ENCODE measurements at places on chromosomes 3 and 15.

DNA sequence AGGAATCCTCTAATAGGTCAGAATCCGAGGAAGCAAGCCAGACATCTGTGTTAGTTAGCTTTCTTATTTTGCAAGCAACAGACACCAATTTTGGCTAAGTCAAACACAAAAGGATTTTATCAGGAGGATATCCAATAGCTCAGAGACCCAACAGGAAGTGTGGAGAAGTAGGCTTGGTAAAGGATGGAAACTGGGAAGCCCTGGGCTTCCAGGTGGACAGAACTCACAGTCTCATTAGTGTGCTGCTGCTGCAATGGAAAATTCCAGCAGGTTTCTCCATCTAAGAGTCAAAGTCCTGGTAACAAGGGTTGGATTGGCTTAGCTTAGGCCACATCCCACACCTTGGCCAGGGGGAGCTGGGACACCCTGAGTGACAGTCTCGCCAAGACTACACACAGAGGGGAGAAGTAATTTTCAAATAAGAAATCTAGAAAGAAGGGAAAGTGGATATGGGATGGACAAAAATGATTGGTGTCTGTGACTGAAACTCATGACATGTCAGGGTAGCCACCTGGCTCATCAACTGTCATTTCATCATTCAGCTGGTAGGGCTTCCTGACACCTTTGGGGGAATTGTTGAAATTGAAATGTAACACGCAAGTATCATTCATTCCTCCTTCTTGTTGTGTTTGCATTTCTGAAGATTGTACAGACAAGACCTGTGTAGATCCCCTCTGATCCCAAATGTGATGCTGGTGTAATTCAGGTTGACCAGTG, 158.6 kb downstream of the THSD4 start:
- DNase-seq: no peak

DNA sequence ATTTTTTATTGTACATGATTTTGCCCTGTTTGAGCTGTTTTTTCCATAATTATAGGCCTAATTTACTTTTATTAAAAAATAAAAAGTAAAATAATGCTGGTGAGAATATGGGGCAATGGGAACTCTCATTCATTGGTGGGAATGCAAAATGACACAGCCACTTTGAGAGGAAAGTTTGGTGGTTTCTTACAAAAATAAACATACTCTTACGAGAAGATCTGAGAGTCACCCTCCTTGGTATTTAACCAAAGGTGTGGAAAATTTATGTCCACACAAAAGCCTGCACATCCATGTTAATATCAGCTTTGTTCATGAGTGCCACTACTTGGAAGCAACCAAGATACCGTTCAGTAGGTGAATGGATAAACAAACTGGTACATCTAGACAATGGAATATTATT, 9.8 kb downstream of the MUC13 start:
- no peak for DNase-seq

GRCh38 chr3:128367761-128368160, 98.9 kb downstream of the DNAJB8 start:
- DNase-seq: no peak

GRCh38 chr15:74019734-74020133, 25.2 kb downstream of the PML start:
- DNase-seq: no peak

- no peak for DNase-seq
Observed at GRCh38 chr15:68980786-68981185, 33.7 kb upstream of the NOX5 start.

- no peak for DNase-seq
Observed at GRCh38 chr3:117128872-117129271, 419.3 kb downstream of the TUSC7 start.

GRCh38 chr3:64067506-64068346, 44.4 kb upstream of the PSMD6 start:
- DNase-seq: peak; percentile 45

- no peak for DNase-seq
Observed at GRCh38 chr3:192817506-192817905, 90.2 kb upstream of the FGF12 start.

GRCh38 chr15:68272721-68273271, 4.7 kb upstream of the FEM1B start:
- no peak for DNase-seq

DNA sequence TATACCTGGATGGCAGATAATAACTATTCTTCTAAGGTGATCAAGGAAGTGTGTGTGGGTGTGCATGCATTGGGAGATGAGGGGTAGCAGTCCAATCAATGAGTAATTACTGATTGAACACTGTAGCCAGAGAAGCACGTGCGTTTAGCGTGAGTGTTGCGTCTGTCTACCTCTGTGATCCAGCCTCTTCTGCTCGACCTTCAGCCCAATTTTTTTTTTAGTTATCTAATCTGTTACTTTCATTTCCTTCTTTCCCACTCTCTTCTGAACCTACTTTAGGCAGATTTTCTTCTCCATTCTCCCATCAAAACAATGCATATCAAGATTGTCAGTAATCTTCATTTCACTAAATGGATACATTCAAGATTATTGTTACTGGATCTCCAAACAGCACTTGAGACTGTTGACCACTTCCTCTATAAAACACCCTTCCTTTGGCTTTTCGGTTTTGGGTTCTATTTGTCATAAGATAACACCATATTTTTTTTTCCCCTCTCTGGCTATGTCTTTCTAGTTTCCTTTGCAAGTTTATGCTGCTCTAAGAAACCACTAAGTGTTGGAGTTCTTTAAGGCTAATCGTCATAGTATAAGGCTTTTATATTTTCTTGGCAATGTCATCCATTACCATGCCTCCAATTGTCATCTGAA, 41.0 kb downstream of the MCTP2 start:
- DNase-seq: no peak

- no peak for DNase-seq
Observed at GRCh38 chr3:183808355-183808754, 17.0 kb downstream of the MAP6D1 start.

- DNase-seq: no peak
Observed at GRCh38 chr3:33430571-33430970, 9.6 kb downstream of the UBP1 start.

GRCh38 chr15:40743485-40743901, 11.6 kb downstream of the RMDN3 start:
- DNase-seq: no peak

- no peak for DNase-seq
Observed at GRCh38 chr3:197463279-197463678, 92.5 kb downstream of the BDH1 start.

DNA sequence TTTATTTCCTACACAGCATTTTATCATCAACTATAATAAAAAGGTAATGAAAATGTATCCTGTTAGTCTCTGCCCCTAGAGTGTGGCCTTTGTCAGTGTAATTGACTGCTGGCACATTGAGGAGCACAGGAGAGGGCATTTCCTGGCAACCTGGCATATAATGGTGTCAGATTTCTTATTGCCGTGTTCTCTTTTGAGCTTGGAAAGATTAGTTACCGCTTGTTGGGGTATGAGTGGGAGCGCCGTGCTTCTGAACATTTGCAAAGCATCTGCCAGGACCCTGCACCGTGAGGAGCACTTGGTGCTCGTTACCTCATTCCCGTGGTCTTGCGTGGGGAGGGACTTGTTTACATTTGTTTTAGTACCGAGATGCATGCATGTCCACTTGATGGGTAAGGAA, 124.4 kb downstream of the PTPRG start:
- no peak for DNase-seq

DNA sequence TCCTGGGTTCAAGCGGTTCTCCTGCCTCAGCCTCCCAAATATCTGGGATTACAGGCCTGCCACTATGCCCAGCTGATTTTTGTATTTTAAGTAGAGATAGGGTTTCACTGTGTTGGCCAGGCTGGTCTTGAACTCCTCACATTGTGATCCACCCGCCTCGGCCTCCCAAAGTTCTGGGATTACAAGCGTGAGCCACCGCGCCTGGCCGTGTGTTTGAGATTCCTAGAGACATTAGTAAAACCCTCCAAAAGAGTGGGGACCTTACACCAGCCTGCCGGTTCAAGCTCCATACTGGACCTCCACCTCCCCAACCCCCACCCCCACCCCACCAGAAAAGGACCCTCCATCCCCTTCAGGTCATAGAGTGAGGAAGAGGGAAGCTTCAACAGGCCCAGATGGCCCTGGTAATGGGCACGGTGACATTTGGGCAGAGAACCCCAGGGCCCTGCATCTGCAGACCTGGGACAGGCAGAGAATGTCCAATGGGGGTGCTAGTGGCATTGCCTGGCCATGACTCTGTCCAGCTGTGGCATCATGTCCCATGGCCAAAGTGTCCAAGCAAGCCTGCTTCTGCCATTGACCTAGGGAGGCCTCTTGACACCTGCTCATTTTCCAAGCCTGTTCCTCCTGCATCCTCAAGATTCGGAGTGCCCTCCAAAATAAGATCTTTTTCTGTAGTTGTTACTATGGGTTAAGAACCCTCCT, 108.9 kb upstream of the KLF13 start:
- no peak for DNase-seq

GRCh38 chr3:11558002-11558401, 85.7 kb downstream of the VGLL4 start:
- no peak for DNase-seq

GRCh38 chr3:4461468-4462090, 5.5 kb downstream of the SUMF1 start:
- DNase-seq: no peak

DNA sequence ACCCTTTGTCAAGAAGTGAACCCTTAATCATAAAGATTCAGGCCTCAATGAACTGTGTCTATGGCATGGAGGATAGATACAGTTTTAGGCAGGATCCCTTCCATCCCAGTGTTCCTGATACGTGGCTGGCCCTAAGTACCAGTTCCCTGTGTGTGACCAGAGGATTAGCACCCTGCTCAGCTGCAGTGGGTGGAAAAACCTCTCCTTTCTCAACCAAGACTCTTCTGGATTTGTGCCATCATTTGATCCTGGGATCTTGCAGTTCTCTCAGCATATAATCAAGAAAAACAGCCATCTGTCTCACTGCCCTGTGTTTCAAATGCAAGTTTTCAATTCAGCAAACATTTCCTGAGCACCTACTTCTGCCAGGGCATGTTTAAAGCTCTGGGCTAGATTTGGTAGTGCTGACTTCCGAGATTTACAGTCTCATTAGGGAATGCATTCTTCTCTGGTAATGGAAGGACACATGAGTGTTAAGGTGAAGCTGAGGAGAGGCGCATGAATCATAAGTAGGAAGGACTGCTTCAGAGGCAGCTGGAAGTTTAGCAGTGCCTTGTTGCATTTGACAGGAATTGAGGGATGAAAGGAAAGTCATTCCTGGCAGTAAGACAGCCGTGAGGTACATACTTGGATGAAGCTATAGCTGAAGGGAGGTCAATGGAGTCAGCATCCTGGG, 388.3 kb downstream of the MFSD1 start:
- no peak for DNase-seq

- DNase-seq: no peak
Observed at GRCh38 chr3:16224325-16224724, 40.4 kb downstream of the DPH3 start.

DNA sequence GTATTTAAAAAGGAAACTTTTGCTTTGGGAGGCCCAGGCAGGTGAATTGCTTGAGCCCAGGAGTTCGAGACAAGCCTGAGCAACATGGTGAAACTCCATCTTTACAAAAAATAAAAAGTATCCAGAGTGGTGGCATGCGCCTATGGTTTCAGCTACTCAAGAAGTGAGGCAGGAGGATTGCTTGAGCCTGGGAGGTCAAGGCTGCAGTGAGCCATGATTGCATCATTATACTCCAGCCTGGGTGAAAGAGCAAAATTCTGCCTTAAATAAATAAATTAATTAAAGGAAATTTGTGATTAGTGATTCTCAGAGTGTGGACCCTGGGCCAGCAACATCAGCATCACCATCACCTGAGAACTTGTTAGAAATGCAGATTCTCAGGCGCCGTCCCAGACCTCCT, 9.9 kb upstream of the COMMD4 start:
- DNase-seq: no peak

- DNase-seq: no peak
Observed at GRCh38 chr15:101248274-101248673, 3.6 kb downstream of the CHSY1 start.

DNA sequence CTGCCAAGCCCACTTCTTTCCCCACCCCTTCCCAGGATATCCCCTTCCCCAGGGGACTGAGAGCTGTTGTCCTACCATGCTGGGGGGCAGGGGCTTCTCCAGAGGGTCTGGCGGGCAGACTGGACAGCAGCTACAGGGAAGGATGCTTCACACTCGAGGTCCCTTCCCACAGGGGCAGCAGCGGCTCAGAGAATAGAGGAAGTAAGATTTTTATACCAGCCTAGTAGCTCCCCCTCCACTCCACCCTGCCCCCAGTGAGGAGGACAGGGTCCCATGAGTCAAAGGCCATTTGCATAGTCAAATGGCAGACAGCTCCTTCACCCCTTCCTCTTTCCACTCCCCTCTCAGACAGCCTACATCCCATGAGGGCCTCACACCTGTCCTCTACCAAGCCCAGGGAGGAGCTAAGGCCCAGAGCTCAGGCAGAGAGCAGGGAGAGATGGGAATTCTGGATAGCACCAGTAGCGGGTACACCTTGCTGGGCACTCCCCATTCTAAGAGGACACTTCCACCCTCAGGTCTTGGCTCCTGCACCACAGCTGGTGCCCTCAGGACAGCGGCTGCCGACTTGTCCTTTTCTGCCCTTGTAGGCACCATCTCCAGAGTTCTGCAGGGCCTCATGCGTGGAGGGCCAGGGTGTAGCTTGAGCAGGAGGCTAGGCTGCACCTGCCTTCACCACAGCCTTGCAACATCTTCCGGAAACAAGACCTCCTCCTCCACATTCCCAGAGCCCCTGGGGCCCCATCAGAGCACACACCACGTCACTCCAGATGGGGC, at the start of gene TLR9:
Gene TLR9 (minus strand): TSS at position 194 of the 777 bp plus-strand sequence. CDS start 116 bp downstream, at position 78.
- DNase-seq: no peak

GRCh38 chr3:143676021-143676420, 172.2 kb downstream of the SLC9A9 start:
- no peak for DNase-seq

GRCh38 chr15:72790302-72790910, 6.8 kb upstream of the ADPGK start:
- DNase-seq: no peak

DNA sequence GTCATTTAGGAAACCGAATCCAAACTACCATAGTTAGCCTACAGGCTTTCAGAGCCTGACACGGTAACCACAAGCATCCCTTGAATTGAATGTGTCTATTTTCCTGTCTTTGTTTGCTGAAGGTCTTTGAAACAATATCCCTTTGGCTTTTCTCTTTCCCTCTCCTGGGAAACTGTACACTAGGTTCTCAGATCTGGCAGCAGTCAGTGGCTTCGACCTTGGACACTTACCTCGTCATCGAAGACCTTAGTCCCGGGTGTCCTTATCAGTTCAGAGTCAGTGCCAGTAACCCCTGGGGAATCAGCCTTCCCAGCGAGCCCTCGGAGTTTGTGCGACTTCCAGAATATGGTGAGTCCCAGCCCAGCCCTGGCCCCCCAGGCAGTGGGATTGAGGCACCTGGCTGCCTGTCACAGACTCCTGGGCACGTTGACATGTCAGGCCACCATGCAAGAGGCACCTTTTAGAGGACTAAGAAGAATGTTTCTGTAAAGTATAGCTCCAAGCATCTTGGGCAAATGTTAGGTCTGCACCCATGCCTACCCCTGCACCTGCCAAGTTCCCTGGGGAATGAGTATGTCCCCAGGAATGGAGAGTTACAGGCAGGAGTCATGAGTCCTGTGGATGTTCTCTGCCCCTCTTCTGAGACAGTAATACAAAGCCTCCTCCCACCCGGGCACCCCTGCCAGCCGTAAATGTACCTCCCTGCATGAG, 30.4 kb upstream of the UMPS start:
- no peak for DNase-seq
